Activated CD4-positive, alpha-beta T cell treated with anti-CD3 and anti-CD28 coated beads for 4 hours (primary cell): ENCODE measurements at places on chromosomes 11 and 22.

DNA sequence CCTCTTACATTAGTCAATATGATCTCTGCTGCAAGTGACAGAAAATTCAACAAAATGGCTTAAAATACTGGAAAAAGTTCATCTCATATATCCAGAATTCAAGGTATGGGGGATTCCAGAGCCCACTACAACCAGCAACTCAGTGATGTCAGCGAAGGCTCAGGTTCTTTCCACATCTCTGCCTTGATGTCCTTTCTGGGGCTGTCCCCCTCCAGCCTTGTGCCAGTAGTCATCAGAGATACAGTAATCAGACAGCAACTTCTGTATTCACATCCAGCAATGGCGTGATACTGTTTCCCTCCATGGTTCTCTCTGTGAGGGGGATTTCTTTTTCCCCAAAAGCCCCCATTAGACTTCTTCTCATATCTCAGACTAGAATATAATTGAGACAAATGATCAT lies 103.4 kb upstream of the USP47 start:
- DNase-seq = no peak

DNA sequence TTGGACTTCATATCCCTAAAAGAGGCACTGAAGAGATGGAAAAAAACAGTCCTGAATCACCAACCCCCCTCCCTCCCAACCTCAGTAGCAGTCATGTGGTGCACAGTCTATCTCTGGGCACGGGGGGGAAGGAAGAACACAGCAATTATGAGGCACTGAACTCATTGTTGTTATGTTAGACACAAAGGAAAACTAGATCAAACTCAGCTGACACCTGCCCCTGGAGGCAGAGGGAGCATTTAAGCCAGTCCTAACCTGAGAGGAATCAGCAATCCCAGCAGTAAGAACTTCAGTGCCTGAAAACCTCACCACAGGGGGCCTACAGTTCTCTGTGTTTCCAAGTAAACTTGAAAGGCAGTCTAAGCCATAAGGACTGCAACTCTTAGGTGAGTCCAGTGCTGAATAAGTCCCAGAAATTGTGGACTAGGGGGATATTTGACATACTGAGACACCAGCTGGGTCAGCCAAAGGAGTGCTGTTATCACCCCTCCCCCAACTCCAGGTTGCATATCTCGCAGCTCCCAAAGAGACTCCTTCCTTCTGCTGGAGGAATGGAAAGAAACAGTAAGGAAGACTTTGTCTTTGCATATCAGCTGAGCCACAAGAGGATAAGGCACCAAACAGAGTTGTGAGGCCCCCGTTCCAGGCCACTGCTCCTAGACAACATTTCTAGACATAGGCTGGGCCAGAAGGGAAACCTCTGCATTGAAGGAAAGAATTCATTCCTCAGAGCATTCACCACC lies 72.5 kb downstream of the GLYATL1 start:
- no peak for DNase-seq

GRCh38 chr11:18383388-18384156 lies 10.8 kb upstream of the LDHA start:
- DNase-seq = peak; percentile 73

GRCh38 chr22:31400023-31400397 lies 606 bp downstream of the DRG1 start:
- DNase-seq = no peak

DNA sequence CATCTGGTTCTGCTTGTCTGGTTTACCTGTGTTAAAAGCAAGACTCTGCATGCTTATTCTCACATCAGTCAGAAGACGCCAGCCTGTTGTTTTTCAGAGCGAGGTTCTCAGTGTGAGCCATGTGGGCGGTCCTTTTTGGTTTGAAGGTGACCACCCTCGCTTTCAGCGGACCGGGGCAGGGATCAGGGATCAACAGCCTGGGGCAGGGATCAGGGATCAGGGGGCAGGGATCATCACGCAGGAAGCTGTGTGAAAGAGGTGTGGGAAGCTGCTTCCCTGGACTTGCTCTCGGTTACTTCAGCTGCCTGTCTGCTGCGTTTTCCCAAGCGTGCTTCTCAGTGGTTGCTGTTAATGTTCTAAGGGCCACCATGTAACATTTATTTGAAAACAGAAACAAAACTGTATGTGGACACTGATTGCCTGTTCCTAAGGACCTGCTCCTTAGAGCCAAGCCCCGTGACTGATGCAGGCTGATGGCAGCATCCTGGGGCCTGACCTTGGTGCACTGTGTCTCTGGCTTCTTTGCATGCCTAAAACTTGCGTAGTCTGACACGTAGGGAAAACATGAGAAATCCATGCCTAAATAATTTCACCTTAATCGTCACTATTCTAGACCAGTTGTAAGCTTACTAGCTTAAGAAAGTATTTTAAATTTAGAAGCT lies 146.9 kb downstream of the ATXN10 start:
- DNase-seq = no peak

DNA sequence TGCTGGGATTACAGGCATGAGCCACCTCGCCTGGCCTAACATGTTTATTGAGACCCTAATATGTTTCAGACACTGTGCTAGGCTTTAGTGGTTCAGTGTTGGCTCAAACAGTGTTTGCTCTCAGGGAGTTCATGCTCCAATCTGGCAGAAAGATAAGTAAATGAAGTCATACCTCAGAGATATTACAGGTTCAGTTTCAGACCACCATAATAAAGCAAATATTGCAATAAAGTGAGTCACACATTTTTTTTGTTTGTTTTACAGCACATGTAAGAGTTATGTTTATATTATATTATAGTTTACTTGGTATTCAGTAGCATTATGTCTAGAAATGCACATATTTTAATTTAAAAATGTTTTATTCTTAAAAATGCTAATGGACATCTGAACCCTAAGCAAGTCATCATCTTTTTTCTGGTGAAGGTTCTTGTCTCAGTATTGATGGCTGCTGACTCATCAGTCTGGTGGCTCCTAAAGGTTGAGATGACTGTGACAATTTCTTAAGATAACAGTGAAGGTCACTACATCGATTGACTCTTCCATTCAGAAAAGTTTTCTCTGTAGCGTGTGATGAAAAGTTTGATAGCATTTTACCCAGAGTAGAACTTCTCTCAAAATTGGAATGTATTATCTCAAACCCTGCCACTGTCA lies 243.0 kb upstream of the ANO5 start:
- no peak for DNase-seq

GRCh38 chr11:61959678-61960077 lies 7.8 kb downstream of the FTH1 start:
- DNase-seq = no peak

- no peak for DNase-seq
Measured at GRCh38 chr11:109062871-109063270, 359.1 kb upstream of the C11orf87 start.

GRCh38 chr22:50310949-50311444 lies 3.6 kb upstream of the PLXNB2 start:
- no peak for DNase-seq

- DNase-seq = no peak
Measured at GRCh38 chr22:46824344-46824909, 62.0 kb downstream of the TBC1D22A start.
